Caudate nucleus (tissue), 63 donors: ENCODE measurements at places on chromosomes 1 and 21.

DNA sequence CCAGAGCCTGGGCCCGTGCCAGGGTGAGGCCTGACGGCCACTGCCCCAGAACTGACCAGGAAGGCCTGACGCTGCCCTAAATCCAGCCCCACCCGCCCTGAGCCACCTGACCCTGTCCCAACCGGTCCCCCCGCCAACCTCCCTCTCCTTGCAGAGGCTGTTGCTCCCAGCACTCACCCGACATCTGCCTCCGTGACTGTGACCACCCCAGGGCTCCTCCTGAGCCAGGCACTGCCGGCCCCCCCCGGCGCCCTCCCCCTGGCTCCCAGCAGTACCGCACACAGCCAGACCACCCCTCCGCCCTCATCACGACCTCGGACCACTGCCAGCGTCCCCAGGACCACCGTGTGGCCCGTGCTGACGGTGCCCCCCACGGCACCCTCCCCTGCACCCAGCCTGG lies 26.3 kb downstream of the AGRN start:
- DNase-seq: no peak

GRCh38 chr1:228061411-228062084 lies 21.0 kb upstream of the ARF1 start:
- DNase-seq: no peak

GRCh38 chr1:211683396-211684297 lies 8.2 kb upstream of the NEK2 start:
- DNase-seq: no peak

GRCh38 chr1:17773591-17774326 lies 18.6 kb downstream of the ACTL8 start:
- DNase-seq: no peak

DNA sequence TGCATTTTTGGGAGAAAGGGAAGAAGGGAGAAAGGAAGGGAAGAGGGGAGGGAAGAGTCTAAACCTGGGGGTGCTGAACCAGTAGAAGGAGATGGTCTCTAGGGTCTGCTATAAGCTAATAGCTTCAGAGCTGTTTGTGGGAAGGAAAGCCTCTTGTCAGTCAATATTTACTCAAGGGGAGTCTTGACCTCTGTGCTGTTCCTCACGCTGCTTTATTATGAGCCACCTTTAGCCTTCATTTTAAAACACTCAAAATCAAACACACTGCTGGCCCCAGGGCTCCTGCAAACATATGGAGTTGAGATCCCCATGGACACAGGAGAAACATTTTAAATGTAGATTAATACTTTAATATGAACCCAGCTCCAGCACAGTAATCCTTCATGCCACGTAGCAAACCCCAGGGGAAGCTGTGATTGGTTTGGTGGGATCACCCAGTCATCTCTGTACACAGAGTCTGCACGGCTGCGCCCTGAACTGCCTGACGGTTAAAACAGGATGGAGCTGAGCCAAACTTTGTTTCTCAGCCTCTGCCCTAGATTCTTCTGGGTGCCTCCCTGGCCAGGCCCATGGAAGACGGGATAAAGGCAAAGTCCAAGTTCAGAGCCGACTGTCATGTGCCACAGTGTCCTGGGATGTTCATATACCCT lies 40.2 kb upstream of the VWA5B1 start:
- no peak for DNase-seq

GRCh38 chr1:169604781-169605560 lies 18.7 kb upstream of the F5 start:
- no peak for DNase-seq
